ENCODE measurements at places on chromosomes 2 and 18.

DNA sequence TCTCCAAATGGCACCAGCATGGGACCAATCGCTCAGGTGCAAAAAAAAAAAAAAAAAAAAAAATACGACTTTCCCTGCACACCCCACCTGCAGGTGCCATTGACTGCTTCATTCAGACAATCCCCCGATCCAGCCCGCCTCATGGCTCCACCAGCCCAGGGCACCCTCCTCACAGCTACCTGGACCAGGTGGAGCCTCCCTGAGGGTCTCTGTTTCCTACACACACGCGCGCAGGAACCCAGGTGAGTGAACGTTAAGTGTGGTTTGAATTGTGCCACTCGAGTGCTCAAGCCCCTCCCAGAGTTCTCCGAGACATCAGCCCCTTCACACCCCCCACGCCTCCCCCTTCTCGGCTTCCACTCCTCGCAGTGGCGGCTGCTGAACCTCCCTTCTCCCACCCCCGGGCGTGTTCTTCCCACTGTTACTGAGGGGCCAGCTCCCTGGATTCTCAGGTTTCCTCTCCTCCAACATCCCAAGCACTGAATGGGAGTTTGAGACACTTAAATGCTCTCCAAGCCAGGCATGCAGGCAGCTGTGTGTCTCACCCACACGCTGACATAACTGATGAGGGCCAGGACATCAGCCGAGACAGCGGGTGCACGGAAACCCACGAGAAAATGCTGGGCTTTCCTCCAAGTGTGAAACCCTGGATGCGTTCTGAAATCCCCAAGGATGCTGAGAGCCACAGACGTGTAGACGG, 88.8 kb upstream of the SNTG2 start:
- no peak for DNase-seq

- no peak for DNase-seq
These were observed 64.0 kb downstream of the RALBP1 start for GRCh38 chr18:9539283-9539682.

DNA sequence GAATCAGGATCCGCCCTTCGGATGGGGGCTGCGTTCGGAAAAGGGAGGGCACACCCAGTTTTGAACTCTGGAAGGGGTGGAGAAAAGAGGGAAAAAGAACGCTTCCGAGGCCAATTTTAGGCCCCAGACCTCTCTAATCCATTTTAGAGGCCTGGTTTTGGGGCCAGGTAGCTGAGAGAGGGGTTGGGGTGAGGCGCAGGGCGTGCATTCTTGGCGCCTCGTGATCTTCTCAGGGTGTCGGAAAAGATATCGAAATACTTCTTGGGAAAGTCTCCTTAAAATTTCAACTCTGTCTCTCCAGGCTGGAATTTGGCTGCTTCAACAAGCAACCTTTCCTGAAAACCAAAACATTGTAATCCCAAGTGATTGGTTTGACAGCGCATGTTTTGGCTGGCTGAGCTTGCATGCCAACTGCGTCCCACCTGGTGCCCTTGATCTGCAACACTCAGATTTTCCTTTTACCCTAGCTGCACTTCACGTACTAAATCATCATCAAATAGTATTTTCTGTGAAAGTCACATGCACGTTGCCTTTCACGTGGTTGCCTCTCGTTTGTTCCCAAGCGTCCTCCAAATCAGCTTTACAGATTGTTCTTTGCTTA, 864 bp upstream of the XPO1 start:
- peak; percentile 72 for DNase-seq

GRCh38 chr2:105183555-105184323, 57.8 kb upstream of the GPR45 start:
- no peak for DNase-seq

DNA sequence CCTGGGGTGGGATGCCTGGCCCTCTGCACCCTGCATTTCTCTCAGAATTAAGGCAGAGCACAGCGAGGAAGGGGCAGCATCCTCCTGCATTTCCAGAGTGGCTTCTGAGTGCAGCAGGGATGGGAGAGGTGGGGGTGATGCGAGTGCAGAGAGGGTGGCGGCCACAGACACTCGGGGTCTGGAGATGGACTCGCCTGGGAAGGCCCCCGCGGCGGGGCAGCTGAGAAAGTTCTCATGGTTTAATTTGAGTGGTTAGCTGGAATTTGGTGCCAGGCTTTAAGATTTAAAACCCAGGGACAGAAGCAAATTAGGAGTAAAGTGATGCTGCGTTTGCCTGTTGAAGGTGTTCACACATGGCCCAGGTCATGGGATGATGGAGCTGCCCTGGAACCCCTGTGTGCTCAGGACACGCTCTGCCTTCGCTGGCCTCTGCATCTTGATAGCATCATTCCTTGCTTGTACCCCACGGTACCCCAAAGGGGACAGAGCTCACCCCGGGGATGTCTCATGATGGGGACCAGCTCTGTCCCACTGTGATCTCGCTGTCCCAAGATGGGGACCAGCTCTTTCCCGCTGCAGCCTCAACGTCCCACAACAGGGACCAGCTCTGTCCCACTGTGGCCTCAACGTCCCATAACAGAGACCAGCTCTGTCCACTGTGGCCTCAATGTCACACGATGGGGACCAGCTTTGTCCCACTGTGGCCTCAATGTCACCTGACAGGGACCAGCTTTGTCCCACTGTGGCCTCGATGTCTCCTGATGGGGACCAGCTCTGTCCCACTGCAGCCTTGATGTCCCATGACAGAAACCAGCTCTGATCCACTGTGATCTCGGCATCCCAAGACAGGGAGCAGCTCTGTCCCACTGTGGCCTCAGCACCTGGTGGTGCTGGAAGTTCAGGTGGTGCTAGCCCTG, 27.5 kb downstream of the TMEM18 start:
- DNase-seq = no peak

GRCh38 chr2:136347981-136348380, 230.0 kb upstream of the CXCR4 start:
- peak; percentile 33 for DNase-seq

DNA sequence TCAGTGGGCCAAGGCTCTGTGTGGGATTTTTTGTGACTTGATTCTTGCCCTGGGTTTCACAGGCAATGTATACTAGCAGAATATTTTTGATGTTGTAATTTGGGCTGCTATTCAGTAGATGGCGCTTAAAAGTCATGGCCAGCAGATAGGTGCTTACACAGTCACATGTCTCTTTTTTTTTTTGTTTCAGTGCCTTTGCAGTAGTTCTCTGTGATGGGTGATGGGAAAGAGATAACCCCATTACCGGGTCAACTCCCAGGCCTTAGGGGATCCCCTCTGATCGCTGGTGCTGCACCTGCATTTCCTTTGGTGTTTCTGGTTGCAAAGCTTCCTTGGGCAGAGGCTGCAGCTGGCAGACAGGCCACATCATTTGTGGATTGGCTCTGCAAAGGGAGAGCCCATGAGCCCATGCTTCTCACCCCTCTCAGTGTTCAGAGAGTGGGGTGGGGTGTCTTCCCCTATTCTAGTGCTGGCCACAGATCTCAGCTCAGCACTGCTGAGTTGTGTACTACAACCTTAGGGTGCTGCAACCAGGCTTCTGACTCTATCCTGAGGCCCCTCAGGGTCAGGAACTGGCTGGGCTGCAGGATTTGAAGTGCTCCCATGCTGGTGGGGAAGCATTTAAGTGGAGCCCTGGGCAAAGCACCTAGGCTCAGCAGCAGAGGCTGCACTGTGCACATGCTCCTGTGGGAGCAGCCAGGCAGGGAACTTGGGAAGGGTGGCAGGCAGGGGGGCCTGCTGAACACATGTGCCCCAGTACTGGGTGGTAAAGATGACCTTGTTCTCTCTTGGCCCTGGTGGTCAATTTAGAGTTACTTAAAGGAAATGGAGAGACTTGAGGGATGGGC, 219.8 kb upstream of the SPHKAP start:
- no peak for DNase-seq

DNA sequence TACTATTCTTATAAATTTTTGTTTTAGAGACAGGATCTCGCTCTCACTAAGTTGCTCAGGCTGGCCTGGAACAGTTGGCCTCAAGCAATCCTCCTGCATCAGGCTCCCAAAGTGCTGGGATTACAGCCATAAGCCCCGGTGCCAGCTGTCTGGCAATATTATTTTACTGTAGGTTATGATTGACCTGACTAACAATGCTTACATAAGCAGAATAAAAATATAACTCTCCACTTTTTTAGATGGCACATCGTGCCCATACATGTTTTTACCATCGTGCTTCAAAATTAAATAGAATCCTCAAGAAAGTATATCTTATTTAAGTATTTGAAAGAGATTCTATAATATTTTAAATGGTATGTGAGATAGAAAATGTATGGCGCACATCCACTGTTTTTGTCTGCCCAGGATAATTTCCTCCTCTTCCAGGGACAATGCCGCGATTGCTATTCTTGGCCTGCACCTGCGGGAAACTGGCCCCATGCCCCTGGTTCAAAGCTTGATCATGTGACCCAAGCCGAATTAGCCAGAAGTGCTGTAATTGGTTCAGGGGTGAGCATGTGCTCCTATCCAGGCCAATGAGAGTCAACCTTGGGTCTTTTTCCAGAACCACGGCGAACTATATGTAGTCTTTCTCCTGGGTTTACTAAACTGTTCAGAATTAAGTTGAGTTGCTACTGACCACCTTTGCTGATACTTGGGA, 38.3 kb upstream of the GREB1L start:
- no peak for DNase-seq

DNA sequence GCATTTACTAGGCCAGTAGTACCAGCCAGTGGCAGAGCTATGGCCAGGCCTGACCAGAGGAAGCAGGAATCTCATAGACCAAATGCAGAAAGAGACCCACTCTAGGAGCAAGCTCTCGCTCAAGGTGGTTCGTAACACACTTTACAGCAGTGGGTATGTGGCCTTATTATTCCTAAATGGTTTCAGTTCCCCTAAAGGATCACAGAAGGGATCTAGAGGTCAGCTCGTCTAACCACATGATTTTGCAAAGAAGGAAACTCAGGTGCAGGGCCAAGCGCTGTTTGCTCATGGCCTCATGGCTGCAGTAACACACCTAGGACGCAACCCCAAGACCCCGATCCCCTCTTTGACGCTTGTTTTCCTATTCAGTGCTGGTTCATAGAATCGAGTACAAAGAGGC, 65.5 kb upstream of the ATG16L1 start:
- DNase-seq = no peak

GRCh38 chr18:26956863-26957262, 91.4 kb upstream of the AQP4 start:
- DNase-seq = peak; percentile 76

- no peak for DNase-seq
These were observed 24.2 kb upstream of the SPR start for GRCh38 chr2:72863046-72863445.

DNA sequence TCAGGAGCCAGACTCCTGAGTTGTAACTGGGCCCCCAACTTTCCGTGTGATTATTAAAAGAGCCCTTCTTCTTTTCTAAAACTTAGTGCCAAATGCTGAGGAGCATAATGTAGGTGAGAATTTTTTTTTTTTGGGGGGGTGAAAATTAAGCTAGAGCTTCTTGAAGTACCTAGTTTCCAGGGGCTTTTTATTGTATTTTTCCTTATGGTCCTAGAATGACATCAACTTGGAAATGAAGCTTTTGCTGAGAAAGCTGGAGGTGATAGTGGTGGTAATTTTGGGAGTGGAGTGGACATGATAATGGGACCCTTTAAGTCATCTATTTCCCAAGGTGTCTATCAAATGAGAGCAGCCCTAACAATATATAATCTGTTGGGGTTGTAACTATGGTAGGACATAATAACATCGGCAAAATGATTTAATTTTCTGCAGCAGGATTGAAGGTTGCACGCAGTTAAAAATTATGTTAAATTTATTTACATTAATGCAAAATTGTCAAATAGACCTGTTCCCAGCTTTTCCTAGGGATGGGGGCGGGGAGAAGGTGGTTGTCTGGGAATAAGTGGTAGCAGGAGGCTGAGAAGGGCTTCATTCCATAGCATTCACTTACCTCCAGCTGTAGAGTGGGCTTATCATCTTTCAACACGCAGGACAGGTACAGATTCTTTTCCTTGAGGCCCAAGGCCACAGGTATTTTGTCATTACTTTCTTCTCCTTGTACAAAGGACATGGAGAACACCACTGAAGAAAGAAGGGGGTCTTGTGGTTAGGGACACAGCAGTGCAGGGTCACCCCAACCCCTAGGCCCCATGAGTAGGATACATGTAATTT, 5.7 kb downstream of the IL1B start:
- no peak for DNase-seq

DNA sequence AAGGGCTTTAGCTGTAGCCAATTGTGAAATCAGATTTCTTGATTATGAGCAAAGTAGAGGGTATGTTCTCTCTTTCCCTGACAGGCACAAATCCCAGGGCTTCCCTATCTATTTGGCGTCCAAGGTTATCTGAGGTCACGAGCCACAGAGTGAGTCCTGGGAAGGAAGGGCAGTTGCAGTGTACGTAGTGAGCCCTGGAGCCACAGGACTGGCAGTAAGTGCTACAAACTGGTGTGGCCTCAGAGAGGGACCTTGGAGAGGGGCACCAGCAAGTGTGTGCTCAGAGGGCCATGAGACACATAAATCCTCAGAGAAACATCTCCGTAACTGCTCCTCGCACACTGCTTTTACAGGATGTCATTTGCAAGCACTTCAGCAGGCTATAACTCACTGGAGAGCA, 115.5 kb upstream of the SH3BP4 start:
- no peak for DNase-seq

GRCh38 chr18:56448751-56449150, 189.6 kb downstream of the TXNL1 start:
- DNase-seq = no peak

GRCh38 chr2:62119311-62119974, 76.5 kb upstream of the B3GNT2 start:
- no peak for DNase-seq

DNA sequence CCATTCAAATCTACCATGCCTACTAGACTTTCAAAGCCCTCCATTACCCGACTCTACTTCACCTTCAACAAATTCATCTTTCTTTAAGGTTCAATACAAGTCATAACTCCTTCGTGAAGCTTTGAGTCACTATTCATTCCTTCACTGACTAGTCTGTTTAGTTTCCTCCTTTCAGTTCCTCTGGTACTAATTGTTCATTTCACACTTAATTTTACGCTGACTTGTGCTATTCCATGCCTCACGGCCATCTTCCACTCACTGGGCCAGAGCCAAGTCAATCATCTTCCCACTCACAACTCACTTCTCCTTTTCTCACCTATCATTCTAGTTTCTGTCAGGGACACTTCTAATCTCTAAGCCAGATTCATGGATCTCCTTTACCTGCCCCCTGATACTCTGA, 136.2 kb downstream of the MTX2 start:
- DNase-seq = no peak

GRCh38 chr2:210630873-210631560, 74.6 kb downstream of the CPS1 start:
- DNase-seq = peak; percentile 29

- DNase-seq = no peak
These were observed 52.5 kb upstream of the CTDP1 start for GRCh38 chr18:79626905-79627749.

GRCh38 chr2:61689568-61689967, 151.4 kb upstream of the XPO1 start:
- DNase-seq = no peak

DNA sequence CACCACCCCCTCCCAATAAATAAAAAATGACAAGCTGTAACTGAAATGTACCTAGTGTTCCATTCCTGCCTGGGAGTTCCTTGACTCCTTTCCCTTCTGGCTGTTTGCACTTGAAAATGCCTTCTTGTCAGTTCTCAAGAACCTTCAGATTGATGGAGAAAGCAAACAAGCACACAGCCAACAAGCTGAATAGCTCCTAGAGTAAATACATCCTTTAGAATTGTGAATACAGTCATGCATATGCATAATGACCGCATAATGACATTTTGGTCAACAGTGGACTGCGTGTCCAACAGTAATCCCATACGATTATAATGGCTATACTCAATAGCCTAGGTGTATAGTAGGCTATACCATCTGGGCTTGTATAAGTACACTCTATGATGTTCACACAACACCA, 97.0 kb downstream of the LYPD6 start:
- peak; percentile 20 for DNase-seq
